H7 (cell line): ENCODE measurements at places on chromosomes 11 and 22. TPM values are rescaled to one million over a fixed set of nuclear protein-coding genes. Genes with fewer than 3 reads are reported as not detected.

Gene CADM1
- 13.9 and 15.5 TPM in 2 replicates for total RNA-seq

DNA sequence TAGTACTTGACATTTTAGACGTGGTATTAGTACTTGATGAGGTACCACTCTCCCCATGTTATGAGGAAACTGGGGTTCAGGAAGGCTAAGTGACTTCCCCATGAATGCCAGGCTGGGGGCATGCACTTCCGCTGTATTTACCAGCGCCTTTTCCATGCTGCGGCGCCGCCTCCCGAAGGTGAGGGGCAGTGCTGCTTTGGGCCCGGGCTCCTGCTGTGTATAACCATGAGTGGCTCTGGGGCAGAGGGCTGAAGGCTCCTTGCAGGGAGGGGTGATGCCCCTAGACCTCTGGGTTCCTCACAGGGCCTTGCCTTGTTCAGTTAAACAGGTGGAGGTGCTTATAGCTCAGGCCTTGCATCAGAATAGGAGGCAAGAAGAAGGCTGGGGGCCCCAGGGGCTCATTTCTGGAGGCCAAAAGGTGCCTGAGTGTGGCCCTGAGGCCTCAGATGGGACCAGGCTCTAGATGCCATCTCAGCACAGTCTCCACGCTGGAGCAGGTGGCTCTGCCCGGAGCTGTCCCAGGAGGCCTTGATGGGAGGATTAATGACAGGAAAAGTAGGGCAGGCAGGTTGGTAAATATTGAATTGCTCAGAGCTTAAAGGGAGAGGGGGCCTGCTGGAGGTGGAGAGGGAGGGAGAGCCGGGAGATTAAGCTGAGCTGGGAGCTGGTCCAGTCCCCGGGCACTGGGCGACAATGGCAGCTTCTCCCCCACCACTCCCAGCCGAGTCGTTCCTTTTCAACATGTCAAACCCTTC lies 129.6 kb downstream of the CEP164 start:
- DNase-seq = no peak

Gene AQP11
- total RNA-seq = 1.2 and 2.0 TPM in 2 replicates

GRCh38 chr22:26650722-26651421 lies 6.5 kb upstream of the MIAT start:
- no peak for DNase-seq

GRCh38 chr22:47013861-47014635 lies 251.6 kb downstream of the TBC1D22A start:
- peak; percentile 52 for DNase-seq

DNA sequence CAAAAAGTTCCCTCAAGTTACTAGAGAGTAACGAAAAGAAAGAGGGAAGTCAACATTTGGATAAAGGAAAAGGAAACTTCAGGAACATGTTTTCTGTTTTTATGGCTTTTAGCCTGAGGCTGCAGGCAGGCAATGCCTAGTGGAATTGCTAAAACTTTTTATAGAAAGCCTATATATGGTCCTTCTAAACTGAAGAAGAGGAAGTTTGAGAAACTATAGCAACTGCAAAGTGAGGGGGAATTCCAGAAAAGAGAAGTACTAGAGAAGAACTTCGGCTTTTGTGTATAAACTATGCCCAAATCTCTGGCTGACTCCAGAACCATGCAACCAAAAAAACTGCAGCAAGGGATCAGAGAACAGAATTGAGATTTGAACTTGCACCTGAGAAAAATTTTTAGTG lies 74.3 kb upstream of the ARHGAP42 start:
- no peak for DNase-seq

GRCh38 chr22:49333206-49333605 lies 494.5 kb downstream of the BRD1 start:
- DNase-seq = no peak

Gene GGTLC2
- not detected in 2 replicates for total RNA-seq

Gene UBQLNL
- total RNA-seq = not detected in 2 replicates

Gene LMNTD2
- 2.7 and 4.0 TPM in 2 replicates for total RNA-seq

DNA sequence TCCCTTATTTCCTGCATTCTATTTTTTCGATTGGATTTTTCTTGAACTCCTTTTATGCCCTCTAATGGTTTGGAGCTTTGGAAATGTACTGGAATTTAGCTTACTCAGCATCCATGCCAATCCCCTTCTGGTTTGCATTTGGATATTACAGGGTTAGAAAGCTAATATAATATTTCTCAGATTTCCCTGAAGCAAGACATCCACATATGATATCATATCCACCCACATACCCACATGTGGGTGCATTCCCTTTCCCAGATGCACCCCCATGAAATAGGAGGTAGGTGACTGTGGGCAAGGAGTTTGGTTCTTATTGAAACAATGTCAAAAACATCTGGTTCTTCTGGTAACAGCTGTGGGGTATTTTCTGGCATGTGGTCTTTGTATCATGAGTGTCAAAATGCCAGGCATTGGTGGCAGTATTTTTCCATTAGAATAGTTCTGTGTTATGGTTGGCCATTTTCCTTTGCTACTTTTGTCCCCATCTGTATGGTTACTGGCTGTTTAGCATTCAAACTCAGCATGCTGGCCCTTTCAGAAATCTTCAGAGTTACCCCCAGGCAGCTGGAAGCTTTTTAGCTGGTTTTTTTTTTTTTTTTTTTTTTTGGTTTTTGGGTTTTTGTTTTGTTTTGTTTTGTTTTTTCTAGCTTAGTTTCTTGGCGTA lies 32.7 kb upstream of the DDX10 start:
- peak; percentile 33 for DNase-seq

Gene MRPL48
- total RNA-seq = 57.7 and 58.7 TPM in 2 replicates

- DNase-seq = no peak
These were observed 30.5 kb downstream of the CHKA start for GRCh38 chr11:68090706-68091105.

- DNase-seq = no peak
These were observed 1747.2 kb upstream of the RAG2 start for GRCh38 chr11:38345286-38345685.

Gene MN1
- 22.1 and 26.4 TPM in 2 replicates for total RNA-seq

GRCh38 chr11:68255526-68255925 lies 16.2 kb downstream of the C11orf24 start:
- DNase-seq = no peak

GRCh38 chr22:18048441-18048898 lies 24.1 kb upstream of the MICAL3 start:
- no peak for DNase-seq

DNA sequence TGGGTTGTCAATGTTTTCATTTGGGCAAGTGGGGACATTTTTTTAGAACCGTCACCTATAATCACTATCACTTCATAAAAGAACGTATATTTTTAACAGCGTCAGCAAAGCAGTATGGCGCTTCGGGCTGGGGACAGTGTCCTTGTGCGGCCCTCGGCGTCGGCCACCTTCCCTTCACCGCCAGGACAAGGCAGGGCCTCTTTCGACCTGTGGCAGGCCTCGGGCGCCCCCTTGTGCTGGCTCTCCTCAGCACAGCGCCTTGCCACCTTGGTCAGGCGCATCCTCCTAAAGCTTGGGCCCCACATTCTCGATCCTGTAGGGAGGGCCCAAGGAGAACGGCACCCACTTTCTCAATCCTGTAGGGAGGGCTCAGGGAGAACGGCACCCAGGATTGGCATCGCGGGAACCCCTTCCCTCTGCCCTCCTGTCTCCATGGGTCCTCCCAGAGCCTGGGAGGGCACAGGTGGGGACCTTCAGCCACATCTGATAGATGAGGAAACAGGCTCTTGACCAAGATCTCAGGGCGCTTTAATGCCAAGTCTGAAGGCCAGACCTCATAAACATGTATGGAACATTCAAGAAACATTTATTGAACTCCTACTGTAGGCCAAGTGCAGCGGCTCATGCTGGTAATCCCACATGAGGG lies 11.5 kb upstream of the FADD start:
- peak; percentile 95 for DNase-seq

DNA sequence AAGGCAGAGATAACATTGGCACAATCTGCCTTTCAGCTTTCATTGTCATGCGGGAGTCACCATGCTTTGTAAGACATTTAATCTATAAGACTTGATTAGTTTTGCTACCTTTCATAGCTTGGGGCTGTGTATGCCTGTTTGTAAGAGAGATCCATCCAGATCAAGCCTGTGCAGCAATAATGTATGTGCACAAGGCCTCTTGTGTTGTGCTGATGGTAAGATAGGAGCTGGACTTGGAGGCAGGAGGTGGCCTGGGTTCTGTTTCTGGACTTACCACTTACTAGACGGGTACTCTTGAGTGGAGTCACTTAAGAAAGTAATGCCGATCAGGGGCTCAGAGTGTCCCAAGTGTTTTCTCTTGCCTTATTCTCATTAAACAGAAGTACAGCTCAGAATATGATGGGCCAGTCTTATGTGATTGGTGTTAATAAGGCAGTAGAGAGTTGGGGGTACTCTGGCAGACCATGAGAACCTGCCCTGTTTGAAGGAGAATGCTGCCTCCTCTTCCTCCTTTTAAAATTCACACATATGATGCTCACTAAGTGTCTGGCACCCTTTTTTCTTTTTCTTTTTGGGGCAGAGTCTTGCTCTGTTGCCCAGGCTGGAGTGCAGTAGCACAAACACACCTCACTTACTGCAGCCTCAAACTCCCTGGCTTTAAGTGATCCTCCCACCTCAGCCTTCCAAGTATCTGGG lies 30.9 kb downstream of the PTPRJ start:
- no peak for DNase-seq

- no peak for DNase-seq
These were observed 1.8 kb downstream of the TMEM86A start for GRCh38 chr11:18700375-18700774.

Gene ZP1
- total RNA-seq = not detected in 2 replicates

GRCh38 chr11:102882389-102883024 lies 7.7 kb upstream of the MMP12 start:
- no peak for DNase-seq

- DNase-seq = no peak
These were observed 66.2 kb downstream of the MAML2 start for GRCh38 chr11:96276836-96277235.

- DNase-seq = peak; percentile 100
These were observed 626 bp downstream of the RNH1 start for GRCh38 chr11:506238-506994.

DNA sequence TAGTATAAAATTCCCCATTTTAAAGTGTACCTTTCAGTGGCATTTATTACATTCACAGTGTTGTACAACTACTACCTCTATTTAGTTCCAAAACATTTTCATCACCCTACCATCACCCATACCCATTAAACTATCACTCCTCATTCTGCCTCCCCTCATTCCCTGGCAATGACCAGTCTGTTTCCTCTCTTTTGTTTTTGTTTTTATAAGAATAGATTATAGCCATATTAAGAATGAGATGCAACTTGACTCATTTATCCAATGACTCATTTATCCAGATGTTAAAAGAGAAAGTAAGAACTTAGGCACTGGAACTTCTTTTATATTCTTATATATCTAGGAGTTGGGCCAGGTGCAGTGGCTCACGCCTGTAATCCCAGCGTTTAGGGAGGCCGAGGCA lies 156.3 kb downstream of the FAT3 start:
- DNase-seq = no peak

DNA sequence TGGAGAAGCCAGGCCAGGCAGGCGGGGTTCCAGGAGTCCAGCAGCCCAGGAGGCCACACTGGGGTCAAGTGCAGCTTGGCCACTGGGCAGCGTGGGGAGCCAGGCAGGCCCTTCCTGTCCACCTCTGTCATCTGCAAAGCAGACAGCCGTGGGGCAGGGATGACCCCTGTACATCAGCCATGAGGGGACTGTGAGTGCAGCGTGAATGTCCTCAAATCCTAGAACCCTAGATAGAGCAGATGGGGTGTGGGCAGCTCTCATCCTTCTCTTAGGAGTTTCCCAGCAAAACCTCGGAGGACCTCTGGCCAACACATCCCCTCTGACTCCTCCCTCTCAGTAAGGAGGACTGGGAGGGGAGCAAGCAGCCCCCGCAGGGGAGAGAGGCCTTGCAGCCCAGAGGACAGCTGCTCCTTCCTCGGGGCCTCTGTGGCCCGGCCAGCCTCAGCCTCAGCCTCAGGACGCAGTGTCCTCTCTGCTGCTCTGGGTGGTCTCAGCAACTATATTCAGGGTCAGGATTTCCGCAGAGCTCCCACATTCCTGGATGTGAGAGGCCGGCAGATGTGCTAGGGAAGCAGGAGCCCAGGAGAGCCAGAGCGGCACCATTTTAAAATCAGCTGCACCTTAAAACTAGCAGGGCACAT lies 820.5 kb downstream of the BRD1 start:
- DNase-seq = no peak

GRCh38 chr11:13494051-13494450 lies 1.7 kb downstream of the PTH start:
- DNase-seq = no peak

Gene CDHR5
- not detected in 2 replicates for total RNA-seq

Gene PKDREJ
- 0.07 TPM in 1 of 2 replicates, not detected in the other for total RNA-seq

DNA sequence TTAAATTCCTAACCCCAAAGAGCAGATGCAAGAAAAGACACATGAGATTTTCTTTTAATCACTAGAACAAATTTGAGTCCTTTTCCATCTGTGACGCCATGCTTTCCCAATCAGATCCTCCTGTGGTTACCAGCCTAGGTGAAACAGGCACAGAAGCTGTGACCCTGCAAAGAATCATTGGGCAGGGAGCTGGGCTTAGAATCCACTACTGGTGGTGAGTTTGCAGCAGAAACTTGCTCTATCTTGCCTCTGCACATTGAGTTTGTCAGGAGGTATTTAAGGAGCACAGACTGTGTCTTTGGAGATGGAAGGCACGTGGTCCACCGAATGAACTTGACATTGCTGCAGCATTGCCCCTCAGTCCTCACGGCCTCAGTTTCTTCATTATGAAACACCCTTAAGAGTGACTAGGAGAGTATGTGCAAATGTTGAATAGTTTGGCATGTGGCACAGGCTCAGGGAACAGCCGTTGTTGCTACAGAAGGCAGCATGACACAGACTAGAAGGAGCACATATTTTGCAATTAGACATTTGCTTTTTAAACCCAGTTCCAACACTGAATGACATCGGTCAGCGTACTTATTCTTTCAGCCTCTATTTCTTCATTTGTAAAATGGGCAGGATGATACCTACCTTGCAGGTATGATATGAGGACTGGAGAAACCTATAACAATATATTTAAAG lies 127.6 kb downstream of the DBX1 start:
- no peak for DNase-seq

Gene SYCE3
- not detected in 2 replicates for total RNA-seq

- no peak for DNase-seq
These were observed 2.5 kb downstream of the TSPO start for GRCh38 chr22:43153899-43154298.

- DNase-seq = no peak
These were observed 1.5 kb downstream of the EHD1 start for GRCh38 chr11:64876835-64877341.

GRCh38 chr11:44604171-44604581 lies 38.7 kb downstream of the CD82 start:
- DNase-seq = no peak

GRCh38 chr11:78109081-78110015 lies 29.7 kb upstream of the NDUFC2 start:
- no peak for DNase-seq

GRCh38 chr11:66891851-66892660 lies 35.2 kb downstream of the LRFN4 start:
- peak; percentile 39 for DNase-seq

DNA sequence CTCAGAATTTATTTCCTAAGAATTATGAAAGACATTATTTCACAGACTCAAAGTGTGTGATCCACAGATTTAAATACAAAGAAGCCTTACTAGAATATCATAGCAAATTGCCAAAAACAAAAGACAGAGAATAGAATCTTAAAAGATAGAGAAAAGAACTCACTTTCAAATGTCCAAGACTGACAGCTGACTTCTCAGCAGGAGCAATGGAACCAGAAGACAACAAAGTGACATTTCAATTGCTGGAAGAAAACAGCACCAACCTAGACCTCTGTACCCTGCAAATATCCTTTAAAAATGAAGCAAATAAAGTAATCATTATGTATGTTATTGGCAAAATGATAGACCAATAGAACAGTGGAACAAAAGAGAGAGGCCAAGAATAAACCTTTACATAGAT lies 109.2 kb downstream of the TTC17 start:
- DNase-seq = no peak

Gene HBG1
- not detected in 2 replicates for total RNA-seq

GRCh38 chr11:15275141-15275540 lies 160.4 kb downstream of the INSC start:
- DNase-seq = no peak
